Stimulated activated CD4-positive, alpha-beta T cell treated with anti-CD3 and anti-CD28 coated beads, Interleukin-2, amount 100 ng/mL, for 48 hours (primary cell): ENCODE measurements at places on chromosomes 1 and 21.

DNA sequence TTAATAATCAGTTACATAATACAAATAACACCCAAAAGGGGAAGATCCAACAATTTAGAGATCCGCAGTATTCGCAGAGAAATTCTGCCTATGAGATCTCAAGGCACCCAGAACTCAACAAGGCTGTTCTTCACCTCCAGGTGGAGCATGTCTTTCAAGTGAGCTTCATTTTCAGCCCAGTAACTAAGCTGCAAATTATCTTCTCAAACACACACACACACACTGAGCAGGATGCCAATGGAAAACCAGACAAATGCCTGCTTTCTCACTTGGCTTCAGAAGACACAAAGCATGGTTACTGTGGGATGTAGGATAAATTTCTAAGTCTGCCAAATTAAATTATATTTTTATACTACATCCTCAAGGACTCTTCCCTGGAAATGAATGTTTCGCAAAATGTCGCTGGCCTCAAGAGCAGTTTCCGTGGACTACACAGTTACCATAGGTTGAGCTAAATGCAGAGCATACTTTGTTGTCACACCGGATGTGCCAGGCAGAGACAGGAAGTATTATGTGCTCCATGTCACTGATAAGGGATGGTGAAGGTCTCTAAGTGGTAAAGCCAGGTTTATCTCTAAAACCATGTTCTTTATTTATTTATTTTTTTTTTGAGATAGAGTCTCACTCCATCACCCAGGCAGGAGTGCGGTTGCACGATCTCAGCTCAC lies 30.3 kb downstream of the UBR4 start:
- DNase-seq, result no peak

DNA sequence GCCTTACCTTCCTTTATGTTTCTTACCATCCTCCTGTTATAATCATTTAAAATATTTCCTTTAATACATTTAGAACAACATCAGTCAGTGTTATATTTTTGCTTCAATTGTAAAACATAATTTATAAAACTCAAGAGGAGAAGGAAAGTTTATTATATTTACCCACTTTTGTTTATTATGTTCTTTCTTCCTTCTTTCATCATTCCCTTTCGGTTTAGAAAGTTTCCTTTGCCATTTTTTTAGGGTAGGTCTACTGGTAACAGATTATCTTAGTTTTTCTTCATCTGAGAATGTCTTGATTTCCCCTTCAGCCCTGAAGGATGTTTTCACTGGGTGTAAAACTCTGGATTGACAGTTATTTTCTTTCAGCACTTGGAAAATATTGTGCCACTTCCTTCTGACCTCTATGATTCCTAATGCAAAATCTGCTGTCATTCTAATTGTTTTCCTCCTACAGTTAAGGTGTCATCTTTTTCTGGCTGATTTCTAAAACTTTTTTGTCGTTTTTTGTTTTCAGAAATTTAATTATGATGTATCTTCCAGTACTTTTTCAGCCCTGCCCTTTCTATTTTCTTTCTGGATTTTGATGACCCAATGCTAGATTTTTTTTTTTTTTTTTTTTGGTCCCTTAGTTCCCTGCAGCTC lies 25.0 kb downstream of the PTPN22 start:
- DNase-seq, result no peak

DNA sequence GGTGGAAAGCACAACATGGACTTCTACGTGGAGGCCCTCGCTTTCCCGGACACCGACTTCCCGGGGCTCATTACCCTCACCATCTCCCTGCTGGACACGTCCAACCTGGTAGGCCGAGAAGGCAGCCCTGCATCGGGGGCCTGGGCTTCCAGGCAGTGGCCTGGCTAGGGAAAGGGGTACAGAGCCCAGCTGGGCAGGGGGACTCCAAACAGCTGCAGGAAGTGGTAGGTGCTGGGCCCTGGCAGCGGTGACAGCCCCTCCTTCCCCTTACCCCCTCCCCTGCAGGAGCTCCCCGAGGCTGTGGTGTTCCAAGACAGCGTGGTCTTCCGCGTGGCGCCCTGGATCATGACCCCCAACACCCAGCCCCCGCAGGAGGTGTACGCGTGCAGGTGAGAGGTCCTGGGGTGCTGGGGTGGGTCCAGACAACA lies 30.0 kb upstream of the PADI6 start:
- DNase-seq, result no peak

DNA sequence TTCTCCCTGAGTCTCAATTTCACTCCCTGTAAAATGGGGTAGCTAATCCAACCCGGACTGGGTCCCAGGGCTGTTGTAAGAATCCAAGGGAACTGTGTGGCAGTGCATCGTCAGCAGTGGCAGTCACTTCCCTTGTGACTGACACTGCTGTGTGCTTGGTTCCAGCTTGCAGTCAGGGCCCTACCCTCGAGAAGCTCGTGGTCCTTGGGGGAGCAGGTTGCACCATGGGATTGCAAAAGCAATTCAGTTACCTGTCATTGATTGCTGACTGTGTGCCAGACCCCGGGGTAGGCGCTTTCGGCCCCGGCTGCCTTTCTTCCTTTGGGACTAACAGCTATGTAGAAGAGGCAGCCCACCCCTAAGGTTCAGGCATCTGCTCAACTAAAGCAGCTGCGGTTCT lies 2.9 kb downstream of the PTPRF start:
- DNase-seq, result no peak

- DNase-seq, result no peak
Observed at GRCh38 chr1:28139025-28139712, 37.3 kb downstream of the PTAFR start.

DNA sequence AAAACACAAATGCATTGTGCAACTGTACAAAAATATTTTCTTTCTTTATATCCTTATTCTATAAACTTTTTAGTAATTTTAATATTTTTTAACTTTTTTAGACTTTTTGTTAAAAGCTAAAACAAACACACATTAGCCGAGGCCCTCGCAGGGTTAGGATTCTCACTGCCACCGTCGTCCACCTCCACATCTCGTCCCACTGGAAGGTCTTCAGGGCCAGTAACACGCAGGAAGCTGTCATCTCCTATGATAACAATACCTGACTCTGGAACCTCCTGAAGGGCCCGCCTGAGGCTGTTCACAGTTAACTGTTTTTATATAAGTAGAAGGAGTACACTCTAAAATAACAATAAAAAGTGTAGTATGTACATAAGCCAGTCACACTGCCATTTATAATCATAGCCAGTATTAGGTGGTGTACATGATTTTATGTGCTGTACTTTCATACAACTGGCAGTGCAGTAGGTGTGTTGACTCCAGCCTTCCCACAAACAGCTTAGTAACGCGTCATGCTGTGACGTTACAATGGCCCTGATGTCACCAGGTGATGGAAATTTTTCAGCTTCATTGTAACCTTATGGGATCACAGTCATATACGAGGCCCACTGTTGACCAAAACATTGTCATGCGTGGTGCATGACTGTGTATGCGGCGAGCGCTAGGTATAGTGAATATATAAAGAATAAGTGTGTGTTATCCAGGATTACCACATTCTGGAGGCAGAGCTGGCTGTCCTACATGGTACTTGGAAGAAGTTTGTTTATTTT lies 8.8 kb downstream of the TFF2 start:
- DNase-seq, result no peak
